ENCODE measurements at places on chromosomes 3 and 15.

DNA sequence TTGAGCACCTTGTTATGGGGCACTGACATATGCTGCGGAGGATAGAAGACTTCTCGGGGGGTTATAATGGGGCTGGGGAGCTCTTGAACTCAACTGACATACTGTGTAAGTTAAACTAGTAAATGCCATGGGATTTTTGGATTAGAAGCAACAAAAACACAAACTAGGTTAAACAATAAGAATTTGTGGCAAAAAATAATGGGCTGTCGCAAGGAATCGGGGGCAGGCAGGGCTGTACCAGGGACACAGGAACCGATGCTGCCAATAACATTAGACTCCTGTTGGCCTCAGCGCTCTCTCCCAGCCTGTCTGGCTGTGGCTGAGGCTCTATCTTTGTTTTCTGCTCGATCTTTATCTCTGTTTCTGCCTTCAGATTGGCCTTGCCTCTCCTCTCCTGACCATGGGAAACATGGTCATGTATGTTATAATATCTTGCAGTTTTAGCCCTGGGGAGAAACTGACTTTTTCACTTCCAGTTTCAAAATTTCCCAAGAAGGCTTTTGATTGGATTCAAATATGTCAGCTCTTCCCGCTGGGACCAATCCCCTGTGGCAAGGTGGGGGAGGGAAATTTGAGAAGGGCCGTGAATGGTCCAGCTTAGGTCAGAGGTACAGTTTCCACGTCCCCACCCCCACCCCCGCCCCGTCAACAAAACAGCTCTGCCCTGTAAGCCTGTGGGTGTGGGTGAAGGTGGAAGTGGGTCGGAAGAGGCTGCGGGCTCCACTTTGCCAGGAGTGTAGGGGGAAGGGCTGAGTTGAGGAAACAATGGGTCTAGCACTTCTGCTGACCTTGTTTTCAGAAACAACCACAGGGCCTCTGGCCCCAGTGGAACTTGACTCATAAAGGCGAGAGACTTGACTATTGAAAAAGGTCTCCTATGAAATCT is 161.1 kb upstream of the TBL1XR1 start:
- DNase-seq = peak; percentile 37

DNA sequence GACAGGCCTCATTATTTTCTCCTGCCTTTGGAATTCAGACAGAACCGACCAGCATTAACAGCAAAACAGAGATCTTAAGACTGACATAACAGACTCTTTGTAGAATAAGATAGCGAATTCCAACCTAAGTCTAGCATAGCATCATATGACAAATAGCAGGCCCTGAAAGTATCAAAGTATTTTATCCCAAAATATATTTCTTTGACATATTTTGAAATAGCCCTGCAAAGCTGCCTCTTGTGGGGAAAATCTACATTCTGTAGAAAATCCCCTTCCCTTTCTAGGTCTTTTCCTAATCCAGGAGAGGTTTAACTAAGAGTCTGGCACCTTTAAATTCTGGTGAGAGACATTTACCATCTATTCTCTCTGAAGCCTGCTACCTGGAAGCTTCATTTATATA is 34.4 kb upstream of the STRIT1 start:
- DNase-seq = no peak

GRCh38 chr3:47910777-47911440 is 105.3 kb downstream of the MAP4 start:
- no peak for DNase-seq

- DNase-seq = no peak
Observed at GRCh38 chr3:65950340-65951326, 88.1 kb downstream of the MAGI1 start.

DNA sequence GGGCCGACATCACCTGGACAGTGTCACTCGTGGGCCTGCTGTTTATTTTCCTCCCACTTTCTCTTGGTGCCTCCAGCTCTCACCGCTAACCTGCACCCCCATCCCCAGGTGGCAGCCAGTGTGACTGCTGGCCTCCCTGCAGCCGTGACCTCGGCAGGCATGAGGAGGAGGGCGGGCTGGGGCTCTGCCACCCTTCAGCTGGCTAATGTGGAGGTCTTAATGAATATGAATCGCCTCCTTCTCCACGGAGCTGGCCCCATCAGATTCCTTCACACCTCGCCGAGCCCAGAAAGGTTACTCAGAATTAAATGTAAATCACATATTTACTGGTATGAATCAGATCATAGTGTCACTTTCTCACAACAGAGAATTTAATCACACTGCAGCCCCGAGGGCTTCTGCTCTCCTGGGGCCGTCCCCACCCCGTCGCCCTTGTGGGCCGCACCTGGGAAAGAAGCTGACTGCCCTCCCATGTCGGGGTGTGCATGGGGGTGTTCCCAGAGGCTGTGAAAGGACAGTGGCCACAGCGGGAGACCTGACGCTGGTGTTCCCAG is 171.1 kb upstream of the TLE3 start:
- DNase-seq = no peak

- DNase-seq = no peak
Observed at GRCh38 chr3:120678984-120679383, 3.1 kb downstream of the HGD start.

DNA sequence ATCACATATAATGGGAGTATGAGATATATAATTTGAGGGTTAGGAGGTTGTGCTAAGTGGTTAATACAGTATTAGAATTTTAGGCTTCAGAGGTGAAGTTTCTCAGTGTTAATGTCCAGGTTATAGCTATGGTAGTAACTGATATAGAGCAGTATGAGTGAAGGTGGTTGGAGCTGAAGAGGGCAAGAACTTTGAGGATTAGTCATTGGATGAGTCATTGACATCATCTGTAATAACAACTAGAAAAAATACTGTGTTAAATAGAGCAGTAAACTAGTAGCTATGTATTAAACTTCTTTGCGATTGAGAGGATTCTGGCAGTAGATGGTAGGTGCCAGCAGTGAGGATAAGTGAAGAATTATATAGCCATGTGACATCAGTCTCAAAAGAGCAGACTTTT is 47.5 kb upstream of the EIF3J start:
- DNase-seq = no peak

- DNase-seq = no peak
Observed at GRCh38 chr3:72376956-72377710, 471.1 kb downstream of the SHQ1 start.

DNA sequence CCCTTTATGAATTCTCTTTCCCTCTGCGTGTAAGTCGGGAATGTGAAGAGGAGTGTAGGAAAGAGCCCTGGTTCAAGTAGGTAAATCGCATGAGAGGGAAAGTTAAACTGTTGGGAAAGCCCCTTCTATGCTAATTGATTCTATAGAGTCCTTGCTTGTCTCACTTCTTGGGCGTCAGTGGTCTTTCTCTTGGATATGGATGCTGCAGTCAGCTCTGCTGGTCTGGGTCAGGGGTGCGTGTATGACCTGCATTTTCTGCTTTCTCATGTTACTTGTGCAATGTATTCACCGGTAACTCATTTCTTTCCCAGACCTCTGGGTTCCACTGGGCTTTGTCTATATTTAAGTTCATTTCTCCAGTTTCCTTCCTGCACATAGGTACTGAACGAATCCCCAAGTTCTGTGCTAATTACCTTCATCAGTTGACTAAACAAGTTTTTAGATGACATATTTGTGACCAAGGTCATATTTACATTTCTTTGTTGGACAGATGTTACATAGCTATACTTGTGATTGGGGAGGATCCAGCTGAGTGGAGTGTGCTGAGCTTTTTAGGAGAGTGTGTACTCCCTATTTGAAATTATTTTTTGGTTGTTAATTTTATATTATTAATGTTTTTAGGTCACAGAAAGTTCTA is 1.4 kb downstream of the SETD5 start:
- no peak for DNase-seq

- DNase-seq = no peak
Observed at GRCh38 chr3:15521573-15521965, at the start of gene COLQ. Gene COLQ, minus strand, starts transcription at chr3:15521706. Its CDS starts 81 bp downstream, at chr3:15521625.

DNA sequence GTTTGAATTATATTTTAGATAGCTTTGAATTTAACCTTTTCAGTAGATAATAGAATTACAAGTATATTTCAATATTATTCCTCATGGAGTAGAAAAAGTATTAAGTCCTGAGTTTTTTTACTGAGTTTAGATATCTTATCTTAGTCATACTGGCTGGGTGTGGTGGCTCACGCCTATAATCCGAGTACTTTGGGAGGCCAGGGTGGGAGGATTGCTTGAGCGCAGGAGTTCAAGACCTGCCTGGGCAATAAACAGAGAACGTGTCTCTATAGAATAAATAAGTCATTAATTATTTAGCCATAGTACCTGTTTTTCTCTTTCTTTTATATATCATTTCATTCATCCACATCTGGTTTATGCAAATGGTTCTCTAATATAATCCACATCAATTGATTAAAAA is 9.9 kb downstream of the RAP2B start:
- no peak for DNase-seq

- no peak for DNase-seq
Observed at GRCh38 chr3:82561784-82562183, 800.3 kb upstream of the GBE1 start.

GRCh38 chr3:51679777-51680176 is 8.7 kb downstream of the TEX264 start:
- DNase-seq = no peak

DNA sequence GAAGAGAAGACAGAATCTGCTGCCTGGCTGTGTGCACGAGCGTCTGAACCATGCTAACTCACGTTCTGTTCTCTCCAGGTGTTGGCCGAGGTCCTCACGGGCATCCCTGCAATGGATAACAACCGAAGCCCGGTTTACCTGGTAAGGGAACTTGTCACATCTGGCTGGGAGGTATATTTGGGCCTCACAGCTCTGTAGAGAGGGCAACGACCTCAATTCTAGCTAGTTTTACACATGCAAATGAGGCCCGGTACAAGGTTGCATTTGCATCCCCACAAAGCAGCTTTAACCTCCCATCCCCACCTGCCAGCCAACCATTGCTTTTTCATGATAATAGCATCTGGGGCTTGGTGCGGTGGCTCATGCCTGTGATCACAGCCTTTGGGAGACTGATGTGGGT is 22.0 kb upstream of the TATDN2 start:
- no peak for DNase-seq

Data from stimulated activated CD8-positive, alpha-beta memory T cell treated with anti-CD3 and anti-CD28 coated beads, Interleukin-4, amount 100 ng/mL, for 1 hour (primary cell).